A549 treated with dexamethasone at 1 μM for 4 hours (cell line): ENCODE measurements at places on chromosomes 11 and 22. TPM values are rescaled to one million over a fixed set of nuclear protein-coding genes. Genes with fewer than 3 reads are reported as not detected.

The MAPK11 gene
- 5.0 to 7.8 TPM (median 6.3 TPM) in 5 replicates for total RNA-seq

The SYT13 gene
- total RNA-seq: 5.8 to 7.5 TPM (median 6.6 TPM) in 5 replicates

The TRIM29 gene
- total RNA-seq: 22.5 to 29.9 TPM (median 28.0 TPM) in 5 replicates

The BARX2 gene
- total RNA-seq: not detected in 5 replicates

The DNAJB7 gene
- total RNA-seq: not detected in 5 replicates

The APOBEC3B gene
- 26.4 to 32.3 TPM (median 29.2 TPM) in 5 replicates for total RNA-seq

The OR10V1 gene
- total RNA-seq: not detected in 5 replicates
